ENCODE measurements at places on chromosomes 7 and 10.

- no peak for DNase-seq
These were observed 26.5 kb downstream of the VWA2 start for GRCh38 chr10:114265392-114266053.

DNA sequence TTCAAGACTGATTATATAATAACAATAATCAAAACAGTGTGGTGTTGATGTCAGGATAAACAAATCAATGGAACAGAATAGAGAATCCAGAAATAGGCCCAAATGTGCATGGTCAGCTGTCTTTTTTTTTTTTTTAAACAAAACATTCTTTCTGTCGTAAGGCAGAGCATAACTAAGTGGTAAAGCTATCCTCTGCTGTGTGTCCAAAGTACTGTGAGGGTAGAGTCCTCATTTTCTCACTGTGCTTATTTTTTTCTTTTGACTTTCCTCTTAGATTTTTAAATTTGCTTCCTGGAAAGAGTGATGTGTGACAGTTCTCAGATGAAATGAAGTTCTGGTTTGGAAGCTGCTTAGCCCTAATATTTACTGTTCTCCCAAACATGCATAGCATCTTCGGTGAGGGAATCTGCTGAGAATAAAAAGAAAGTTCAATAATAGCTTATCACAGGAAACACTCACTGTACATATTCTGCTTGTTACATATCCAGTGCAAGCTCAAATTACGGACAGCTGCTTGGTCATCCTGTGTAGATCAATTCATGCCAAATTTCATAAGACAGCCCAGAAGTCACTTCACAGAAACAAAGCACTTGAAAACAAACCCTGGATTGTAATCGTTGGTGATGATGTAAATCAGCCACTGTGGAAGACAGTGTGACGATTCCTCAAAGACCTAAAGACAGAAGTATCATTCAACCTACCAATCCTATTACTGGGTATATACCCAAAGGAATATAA is 423.9 kb downstream of the NEBL start:
- no peak for DNase-seq

DNA sequence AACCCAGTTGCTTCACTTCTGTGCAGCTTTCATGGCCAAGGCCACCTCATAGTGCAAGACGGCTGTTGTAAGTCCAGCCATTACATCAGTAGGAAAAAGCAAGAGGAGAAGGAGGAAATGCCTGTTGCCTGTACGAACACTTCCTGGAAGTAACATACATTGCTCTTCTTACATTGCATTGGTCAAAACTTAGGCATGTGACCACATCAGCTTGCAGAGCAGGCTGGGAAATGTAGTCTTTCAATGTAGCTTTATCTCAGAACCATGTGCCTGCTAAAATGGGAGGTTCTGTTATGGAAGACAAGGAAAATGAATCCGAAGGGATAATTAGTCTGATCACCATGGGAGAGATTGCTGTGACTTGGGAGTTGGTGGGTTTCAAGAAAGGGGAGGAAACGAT is 4.3 kb downstream of the SLC29A3 start:
- no peak for DNase-seq

DNA sequence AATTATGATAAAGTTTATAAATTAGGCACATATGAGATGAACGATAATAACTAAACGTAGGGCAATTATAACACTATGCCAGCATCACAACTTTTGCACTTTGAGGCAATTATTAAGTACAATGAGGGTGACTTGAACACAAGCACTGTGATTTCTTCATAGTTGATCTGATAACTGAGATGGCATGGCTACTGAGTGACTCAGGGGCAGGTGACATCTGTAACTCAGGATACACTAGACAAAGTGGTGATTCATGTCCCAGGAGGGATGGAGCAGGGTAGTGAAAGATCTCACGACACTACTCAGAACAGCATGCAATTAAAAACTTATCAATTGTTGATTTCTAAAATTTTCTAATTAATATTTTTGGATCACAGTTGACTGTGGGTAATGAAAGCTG is 98.3 kb upstream of the ARHGAP21 start:
- DNase-seq, result no peak

- no peak for DNase-seq
These were observed 21.4 kb downstream of the TMEM273 start for GRCh38 chr10:49166484-49167400.

DNA sequence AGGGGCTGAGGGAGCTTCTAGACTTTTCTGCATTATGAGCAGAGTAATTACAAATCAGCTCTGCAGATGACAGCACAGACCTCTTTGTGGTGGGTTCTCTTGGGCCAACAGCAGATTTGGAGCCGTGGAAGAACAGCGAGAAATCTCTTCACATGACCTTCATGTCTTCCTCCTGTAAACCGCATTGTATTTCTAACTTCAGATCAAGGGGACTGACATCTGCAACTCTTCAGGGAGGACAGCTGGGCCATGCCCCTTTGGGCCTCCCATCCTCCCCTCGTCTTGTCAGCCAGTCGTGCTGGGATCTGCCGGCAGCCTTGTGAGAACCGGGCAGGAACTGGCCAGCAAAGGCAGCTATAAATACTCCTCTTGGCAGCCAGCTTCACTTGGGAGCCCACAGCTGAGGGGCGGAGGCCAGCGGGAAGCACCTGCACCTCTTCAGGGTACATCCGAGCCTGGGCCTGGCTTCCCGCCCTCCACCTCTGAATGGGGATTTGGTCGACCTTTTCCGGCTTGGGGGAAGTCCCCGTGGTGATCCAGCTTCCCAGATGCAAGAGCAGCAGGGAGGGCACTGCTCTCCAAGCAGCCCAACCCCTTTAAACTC is 54.7 kb downstream of the STEAP1B start:
- DNase-seq, result no peak

GRCh38 chr10:94358480-94358879 is 4.3 kb downstream of the NOC3L start:
- no peak for DNase-seq

GRCh38 chr10:97426776-97427570 is 982 bp downstream of the PGAM1 start:
- DNase-seq, result no peak

DNA sequence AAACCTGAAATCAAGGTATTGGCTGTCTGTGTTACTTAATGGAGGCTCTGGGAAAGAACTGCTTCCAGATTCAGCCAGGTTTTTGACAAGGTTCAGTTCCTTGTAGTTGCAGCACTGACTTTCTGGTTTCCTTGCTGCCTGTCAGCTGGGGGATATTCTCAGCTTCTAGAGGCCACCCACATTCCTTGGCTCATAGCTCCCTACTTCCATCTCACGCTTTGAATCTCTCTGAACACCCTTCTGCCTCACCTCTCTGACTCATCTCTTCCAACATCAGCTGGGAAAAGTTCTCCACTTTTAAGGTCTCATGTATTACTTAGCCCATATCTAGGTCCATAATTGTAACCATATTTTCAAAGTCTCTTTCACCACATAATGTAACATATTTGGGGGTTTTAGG is 22.9 kb upstream of the GPR22 start:
- DNase-seq, result no peak

DNA sequence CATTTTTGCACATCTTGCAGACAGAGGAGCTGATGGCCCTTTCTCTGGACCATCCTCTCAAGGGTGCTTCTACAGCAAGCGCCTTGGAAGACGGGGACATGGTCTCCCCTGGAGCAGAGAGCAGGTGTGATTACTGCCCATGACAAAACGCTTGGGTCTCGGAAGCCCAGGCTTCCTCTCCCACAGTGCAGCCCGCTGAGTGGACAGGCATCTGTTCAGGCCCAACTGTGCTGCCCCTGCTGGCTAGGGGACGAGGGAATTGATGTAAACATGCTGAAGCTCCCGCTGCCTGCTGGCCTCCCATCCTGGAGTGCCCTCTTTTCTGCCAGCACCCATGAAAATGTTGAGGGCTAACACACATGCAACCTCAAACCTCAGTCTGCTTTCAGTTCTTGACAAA is 14.3 kb downstream of the IL15RA start:
- no peak for DNase-seq

DNA sequence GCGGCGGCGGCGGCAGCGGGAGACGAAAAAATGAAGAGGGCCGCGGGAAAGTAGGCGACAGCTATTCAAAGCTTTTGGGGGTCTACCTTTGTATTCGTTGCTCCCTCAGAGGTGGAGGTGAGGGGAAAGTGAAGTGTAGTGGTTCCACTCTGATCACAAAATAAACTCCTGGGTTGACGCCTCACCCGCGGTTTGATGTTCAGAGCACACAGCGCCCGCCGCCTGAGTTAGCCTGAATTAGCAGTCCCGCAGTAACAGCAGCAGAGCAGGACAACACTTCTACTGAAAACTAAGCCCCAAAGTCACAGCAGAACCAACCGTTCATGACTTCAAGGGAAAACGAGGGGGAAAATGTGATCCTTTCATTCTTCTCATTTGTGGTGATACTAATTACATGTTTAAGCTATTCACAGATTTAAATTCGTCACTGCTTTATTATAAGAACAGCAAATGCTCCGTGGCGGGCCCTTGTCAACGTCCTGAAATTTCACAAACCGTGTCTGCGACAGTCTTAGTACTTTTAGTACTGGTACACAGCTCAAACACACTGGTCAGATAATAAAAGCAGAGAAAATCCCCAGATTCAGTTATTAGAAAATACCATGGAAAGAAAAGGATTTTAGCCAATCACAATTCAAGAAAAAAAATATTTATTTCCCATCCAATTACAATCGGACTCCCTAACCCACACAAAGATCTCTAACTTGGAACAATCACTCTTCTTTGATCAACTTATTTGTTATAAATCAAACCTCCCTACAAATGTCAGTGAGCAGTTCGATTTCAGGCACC is 563 bp upstream of the JMJD1C start:
- no peak for DNase-seq

DNA sequence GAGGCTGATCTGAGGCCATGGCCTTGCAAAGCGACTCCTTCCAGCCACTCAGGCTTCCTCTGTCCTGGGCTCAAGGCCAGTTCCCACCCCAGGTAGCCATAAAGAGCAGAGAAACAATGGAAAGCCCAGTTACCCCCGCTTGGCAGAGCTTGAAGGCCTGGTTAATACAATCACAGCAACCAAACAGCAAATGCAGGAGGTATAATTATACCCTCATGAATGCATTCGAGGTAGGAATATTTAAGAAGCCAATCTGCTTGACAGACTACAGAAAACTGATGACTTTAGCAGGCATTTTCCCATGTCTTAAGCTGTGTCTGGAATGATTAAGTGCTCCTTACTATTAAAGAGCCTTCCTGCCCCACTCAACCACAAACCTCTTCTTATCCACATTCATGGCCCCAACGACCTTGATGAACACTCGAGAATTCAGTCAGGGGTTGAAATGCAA is 114.1 kb upstream of the MACROH2A2 start:
- no peak for DNase-seq

DNA sequence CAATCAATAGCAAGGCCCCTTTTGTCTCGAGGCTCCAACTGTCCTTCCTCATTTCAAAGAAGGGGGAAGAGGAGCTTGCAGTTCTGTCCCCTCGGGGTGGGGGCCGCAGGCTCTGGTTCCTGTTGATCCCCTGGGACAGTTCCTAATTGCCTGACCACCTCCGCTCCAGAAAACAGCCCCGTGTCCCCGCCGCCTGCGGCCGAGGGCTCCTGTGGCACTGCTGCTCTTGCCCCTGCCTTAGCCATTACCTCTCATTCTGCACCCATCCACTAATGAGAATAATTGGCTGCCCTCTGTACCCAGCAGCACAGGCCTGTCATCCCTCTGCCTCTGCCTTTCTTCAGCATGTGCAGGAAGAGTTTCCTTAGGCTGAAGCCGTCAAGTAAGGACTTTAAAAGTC is 668.3 kb upstream of the FOXK1 start:
- no peak for DNase-seq

DNA sequence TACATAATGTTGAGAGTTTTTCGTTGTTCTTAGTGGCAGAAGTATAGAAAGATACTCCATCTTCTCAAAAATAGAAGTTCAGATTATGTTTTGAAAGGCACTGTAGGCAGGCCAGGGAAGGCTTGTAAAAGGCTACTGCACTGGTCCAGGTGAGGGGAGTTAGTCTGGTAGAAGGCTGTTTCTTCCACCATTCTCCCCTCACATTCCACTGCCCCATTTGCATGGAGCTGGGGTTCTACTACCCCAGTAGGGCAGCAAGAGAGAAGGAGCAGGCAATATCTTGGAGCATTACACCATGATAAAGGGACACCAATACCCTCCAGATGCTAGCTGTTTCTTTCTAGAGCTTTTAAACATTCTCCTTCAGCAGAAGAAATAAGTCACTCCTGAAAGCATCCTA is 16.5 kb upstream of the SGMS1 start:
- DNase-seq, result no peak

- DNase-seq, result no peak
These were observed 19.6 kb downstream of the CSTF2T start for GRCh38 chr10:51679841-51680240.

DNA sequence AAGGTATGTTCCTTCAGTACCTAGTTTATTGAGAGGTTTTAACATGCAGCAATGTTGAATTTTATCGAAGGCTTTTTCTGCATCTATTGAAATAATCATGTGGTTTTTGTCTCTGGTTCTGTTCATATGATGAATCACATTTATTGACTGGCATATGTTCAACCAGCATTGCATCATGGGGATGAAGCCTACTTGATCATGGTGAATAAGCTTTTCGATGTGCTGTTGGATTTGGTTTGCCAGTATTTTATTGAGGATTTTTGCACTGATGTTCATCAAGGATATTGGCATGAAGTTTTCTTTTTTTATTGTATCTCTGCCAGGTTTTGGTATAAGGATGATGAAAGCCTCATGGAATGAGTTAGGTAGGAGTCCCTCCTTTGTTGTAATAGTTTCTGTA is 204.0 kb upstream of the GNAI1 start:
- no peak for DNase-seq

DNA sequence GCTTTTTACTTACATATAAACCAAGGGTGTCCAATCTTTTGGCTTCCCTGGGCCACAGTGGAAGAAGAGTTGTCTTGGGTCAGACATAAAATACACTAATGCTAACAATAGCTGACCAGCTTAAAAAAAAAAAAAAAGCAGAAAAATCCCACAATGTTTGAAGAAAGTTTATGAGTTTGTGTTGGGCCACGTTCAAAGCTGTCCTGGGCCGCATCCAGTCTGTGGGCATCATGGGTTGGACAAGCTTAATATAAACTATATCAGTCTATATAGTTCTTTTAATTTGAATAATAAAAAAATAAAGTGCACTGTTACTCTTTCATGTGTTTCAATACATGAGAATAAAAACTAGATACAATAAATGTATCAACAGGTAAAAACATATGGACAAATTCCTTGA is 179.9 kb downstream of the DNAJC1 start:
- no peak for DNase-seq

GRCh38 chr10:66678521-66678920 is 247.3 kb upstream of the LRRTM3 start:
- no peak for DNase-seq

GRCh38 chr10:17910125-17910789 is 41.5 kb upstream of the SLC39A12 start:
- DNase-seq, result no peak

GRCh38 chr7:2559283-2559950 is 638 bp downstream of the IQCE start:
- no peak for DNase-seq

- no peak for DNase-seq
These were observed 271.6 kb downstream of the RPS24 start for GRCh38 chr10:78305311-78305710.

GRCh38 chr10:69726850-69727249 is 74.9 kb upstream of the COL13A1 start:
- DNase-seq, result no peak

- no peak for DNase-seq
These were observed 36.6 kb downstream of the MICALL2 start for GRCh38 chr7:1422512-1423263.
